ENCODE measurements at places on chromosomes 4 and X.
A peak's percentile ranks its signal among the peaks of the same experiment; 100 is the strongest.

GRCh38 chr4:117412661-117413060 lies 327.3 kb upstream of the TRAM1L1 start:
- no peak for DNase-seq

DNA sequence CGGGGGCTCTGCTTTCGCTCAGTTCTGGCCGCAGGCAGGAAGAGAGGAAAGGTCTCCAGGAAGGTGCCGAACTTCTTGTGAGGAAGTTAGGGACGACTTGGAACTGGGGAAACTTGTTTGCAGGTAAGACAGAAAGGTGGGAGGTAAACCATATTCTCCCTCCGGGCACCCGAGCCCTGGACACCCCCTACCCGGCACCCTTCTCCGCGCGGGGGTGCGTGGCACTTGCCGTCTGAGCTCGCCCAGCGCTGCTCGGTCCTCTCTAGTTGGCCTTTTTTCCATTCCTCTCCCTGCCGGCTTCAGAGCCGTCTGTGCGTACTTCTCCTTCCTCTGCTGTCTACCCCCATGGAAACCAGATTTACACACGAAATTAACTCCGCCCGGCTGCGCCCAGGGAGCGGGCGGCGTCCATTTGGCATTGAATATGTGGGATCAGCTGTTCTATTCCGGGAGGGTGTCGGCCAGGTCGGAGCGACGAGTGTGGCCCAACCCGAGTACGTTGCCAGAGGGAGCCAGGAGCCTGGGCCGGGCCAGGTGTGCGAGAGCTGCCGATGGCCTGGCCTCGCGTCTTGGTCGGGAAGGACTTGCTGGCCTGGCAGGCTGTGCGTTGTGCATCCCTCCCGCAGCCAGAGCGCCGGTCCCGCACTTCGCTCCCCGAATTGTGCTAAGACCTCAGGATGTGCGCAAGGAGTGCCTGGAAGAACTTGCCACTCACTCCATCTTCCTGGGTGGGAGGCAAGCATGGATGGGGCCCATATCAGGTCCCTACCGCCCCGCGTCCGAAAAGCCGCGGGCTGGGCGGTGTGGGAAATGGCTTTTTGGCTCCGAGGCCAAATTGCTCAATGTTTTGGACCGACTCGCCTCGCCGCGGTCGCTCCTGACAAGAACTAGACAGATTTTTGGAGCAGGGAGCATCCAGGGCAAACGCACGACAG lies 1.7 kb downstream of the PDGFRA start:
- peak; percentile 34 for DNase-seq

- DNase-seq = no peak
Measured at GRCh38 chrX:68698942-68699341, 51.5 kb downstream of the STARD8 start.

DNA sequence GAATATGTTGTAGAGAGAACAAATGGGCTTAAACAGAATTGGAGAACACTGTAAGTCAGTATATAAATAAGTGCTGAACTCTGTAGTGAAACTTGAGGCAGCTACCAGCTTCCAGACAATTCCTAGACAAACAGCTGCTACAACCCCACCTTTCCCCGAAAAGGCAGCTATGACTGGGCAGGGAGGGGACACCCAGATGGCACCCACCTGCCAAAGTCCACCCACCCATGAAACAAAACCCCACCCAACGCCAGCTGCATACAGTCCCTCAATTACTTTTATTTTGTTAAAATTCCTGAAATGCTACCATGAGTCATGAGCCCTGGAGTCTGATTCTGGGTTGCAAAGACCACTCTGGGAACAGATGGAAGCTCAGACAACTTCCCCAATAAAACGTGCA lies 24.4 kb downstream of the RELL1 start:
- peak; percentile 65 for DNase-seq

- peak; percentile 35 for DNase-seq
Measured at GRCh38 chr4:105992641-105993305, 97.5 kb downstream of the NPNT start.

DNA sequence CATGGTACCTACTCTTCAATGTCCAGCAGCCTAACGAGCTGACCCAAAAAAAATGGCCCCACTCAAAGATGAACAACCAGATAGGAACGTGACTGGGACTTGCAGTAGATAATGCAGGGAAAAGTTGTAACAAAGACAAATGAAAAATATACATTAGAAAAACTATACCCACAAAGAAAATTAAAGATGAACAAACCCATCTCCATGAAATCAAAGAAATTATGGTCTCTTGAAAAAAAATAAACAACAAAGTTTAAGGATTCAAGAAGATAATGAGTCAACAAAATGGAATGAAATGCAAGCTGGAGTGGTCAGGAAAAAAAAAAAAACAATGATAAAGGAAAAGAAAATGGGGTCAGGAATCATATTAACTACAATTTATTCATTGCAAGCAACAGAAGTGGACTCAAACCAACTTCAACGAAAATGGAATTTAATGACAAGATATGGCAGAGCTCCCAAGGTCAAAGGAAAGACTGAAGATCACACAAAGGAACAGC lies 309.8 kb upstream of the GALNT7 start:
- DNase-seq = peak; percentile 11

GRCh38 chrX:5672099-5672498 lies 556.6 kb downstream of the NLGN4X start:
- no peak for DNase-seq

Data from fibroblast of upper back skin (primary cell).